Muscle of arm (tissue), 14 donors: ENCODE measurements at places on chromosomes 12 and 14.

DNA sequence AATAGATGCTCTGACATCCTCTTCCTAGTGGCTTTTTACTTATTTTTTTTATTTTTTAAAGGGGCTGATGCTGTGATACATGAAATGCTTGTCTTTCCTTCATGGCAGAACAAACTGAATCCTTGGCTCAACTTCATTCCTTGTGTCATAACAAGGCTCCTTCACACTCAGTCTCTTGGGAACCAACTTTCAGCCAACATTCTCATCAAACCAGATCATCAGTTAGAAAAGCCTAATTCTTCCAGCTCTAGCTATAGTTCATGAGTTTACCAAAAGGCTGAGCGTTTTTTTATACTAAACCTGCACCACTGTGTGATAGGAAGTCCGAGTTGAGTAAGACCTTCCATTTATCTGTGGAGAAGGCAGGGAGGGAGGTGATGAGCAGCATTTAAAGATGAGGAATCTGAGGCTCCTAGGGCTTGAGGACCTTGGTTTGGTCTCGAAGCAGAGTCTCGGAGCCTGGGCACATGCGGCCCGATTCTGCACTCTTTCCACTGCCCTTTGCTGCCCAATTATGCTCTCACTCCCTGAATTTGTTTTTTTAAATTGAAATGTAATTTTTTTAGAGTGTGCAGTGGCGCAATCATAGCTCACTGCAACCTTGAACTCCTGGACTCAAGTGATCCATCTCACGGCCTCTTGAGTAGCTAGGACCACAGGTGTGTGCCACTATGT lies 8.2 kb downstream of the GPRC5D start:
- DNase-seq, result peak; percentile 72

DNA sequence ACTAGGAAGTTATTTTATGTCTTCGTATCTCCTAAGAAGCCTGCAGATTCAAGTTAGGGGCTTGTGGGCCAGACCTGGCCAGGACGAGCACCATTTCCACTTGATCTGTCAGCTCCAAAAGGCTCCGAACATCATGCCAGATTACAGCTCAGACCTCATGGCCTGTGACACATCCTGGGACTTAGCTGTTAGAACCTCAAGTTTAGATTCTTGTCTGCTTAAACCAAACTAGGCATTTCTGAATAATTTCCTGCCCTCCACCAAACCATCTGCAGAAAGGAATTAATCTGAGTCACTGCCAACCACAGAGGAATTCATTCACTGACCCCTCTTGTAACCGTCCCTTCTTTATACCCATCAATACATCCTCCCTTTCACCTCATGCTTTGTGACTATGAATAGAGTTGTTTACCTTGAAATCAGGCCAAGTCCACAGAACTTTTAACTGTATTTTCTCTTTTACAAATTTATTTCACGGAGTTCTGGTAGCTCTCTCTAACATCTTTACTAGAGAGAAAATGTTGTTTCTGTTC lies 120.3 kb downstream of the FBXL14 start:
- DNase-seq, result peak; percentile 35

GRCh38 chr12:12032851-12033797 lies 37.6 kb upstream of the BCL2L14 start:
- DNase-seq, result peak; percentile 88

- DNase-seq, result no peak
These were observed 100.0 kb downstream of the ARF6 start for GRCh38 chr14:49992901-49993339.

DNA sequence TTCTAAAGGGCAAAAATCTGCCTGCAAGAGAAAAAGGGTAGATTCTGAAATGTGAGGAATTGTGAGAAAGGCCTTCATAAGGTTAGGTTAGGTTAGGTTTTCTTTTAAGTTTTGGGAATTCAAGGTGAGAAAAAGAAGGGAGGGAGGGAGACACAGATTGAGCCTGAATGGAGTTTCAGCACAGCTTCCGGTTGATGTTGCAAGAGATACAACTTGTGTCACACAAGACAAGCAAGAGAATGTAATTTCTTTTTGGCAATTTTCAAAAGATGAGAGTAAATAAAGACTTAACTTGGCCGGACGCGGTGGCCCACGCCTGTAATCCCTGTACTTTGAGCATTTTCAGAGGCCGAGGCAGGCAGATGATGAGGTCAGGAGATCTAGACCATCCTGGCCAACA lies 63.8 kb downstream of the CPSF2 start:
- DNase-seq, result no peak

DNA sequence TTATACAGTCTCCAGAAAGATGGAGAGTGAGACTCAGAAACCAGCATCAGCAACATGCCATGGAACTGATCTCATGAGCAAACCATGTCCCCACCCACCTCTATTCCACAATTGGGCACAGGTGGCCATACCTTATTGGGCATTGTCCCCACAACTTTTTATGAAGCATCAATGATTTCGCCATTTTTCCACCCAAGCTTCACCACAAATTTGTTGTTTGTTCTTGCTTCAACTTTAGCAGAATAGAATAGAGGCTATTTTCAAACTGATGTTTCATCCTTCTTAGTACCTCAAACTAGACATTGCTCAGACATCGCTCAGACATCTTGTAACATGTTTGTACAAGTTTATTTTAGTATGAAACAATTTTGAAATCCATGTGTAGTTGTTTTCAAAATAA lies 112.5 kb upstream of the TMTC2 start:
- DNase-seq, result no peak

GRCh38 chr12:47417121-47417520 lies 288.7 kb downstream of the RPAP3 start:
- DNase-seq, result no peak

GRCh38 chr12:49019443-49020324 lies 1.1 kb upstream of the PRKAG1 start:
- DNase-seq, result no peak

DNA sequence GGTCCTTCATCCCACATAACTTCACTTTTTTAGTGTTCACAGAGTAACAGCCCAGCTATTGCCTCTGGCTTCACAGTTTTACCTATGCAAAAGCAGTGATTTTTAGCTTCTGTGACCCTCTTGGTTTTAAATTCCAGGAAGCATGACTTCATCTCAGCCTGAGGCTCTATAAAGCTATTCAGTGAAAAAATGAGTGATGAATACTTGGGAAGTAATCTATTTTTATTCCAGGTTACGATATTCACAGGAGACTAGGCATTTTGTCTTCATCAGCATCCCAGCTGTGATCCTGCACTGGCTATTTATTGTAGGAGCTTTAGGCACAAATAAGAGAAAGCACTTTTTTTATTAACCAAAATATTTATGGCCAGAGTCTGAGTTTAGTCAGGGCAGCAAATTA lies 164.8 kb downstream of the SNAPC1 start:
- peak; percentile 16 for DNase-seq

GRCh38 chr14:70073924-70074566 lies 114.7 kb downstream of the SLC8A3 start:
- peak; percentile 4 for DNase-seq

DNA sequence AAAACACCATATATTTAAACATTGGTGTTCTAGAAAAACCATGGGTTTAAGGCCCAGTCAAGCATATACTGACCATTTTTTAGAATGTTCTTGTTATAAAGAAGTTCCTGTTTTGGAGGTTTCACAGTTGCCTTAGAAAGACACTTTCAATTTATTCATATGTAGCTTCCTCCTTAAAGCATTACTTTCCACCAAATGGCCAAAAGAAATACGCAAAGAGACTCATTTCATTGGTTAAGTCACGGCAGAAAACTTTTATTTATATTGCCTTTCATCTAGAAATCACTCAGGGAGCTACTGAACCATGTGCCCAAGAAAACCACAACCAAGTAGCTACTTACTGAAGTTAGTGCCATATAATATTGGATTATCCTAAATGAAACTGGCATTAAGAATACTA lies 40.0 kb downstream of the MYBPC1 start:
- DNase-seq, result no peak

DNA sequence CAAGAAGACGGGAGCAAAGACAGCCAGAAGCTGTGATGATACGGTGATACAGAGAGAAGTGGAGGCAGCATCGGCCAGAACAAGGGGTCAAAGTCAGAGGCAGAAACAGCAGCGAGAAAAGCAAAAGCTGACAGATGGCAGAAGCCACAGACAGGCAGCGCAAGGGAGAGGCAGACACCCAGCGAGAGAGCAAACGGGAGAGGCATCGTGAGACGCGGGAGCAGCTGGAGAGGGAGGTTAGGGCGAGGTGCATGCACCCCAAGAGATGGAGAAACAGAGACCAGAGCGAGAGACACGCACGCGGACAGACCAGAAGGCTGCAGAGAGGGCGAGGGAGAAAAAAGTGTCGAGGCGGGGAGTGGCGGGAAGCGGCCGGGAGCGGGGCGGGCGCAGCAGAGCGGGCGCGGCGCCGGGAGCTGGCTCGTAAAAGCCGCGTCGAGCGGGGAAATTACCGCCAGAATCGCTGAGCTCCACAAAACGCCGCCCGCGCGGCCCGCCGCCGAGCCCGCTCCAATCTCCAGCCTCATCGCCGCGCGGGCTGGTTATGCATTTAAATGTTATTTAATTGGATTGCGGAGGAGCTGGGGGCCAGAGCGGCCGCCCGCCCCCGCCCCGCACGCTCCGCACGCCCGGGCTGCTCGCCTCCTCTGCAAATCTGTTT lies 15.6 kb downstream of the SMUG1 start:
- peak; percentile 65 for DNase-seq

DNA sequence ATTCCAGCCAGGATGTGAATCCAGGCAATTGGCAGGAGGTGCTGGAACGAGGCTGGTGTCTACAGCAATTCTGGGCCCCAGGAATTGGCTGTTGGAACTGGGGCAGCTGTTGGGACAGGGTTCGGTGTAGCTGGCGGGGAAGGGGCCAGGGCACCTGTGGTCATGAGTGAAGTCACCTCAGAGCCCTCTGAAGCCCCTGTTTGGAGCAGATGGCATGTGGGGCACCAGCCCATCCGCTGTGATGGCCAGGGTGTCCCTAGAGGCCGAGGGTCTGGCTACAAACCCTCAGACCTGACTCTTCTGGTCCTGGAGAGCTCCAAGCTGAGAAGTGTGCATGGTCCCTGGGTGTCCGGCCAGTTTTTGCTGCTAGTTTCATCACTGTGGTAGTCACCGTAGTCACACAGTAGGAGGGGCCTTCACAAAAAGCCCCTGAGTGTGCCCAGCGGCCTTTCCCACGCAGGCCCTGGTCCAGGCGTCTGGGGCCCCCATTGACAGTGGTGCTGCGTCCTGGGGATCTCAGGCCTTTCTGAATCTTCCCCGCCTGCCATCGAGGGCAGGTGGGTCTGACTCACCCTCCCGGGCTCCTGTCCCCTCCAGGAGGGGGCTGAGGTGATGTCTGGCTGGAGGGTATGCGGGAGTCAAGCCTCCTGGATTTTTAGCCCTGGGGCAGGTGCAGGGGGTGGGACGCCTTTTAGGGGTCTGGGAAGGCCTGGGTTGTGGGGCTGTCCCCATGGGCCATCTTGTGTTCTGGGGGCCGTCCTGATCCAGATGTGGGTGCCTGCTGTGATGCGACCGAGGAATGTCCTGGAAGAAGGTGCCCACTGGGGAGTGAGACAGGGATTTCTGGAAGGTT lies 368.0 kb downstream of the TMEM121 start:
- DNase-seq, result no peak

GRCh38 chr12:52667509-52667908 lies 12.7 kb downstream of the KRT1 start:
- no peak for DNase-seq

GRCh38 chr14:103569408-103569807 lies 6.6 kb downstream of the COA8 start:
- DNase-seq, result no peak

GRCh38 chr12:56010111-56010570 lies 10.7 kb upstream of the IKZF4 start:
- DNase-seq, result no peak

- no peak for DNase-seq
These were observed 188.4 kb downstream of the MED13L start for GRCh38 chr12:116089080-116089479.

DNA sequence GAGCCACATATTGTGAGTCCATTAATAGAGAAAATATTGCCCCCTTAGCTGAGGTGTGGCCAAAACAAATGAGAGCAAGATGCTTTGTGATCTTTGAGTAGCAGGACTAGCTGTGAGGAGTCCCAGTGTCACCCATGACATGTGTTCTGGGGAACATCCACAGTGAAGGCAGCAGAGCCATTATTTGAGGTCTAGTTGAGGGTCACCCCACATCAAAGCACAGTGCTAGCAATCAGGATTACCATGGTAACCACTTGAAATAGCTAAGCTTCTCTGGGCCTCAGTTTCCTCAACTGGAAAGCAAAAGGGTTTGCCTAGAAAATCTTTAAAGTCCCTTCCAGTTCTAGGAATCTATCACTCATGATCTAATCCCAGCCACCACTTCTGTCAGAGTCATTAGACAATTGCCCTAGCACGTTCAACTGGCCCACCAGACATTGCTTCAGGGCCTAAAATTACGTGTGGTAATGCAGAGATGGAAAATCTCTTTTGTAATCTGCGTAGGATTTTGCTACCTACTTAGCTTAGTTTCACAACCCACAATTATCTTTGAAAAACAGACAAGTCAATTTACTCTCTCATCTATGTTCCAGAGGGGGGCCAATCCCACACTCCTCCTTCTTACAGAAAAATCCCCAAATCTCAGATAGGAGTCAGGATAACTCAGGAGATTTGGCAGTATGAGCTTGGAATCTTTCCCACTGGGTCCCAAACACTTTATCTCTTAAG lies 251.2 kb upstream of the EGLN3 start:
- no peak for DNase-seq

- DNase-seq, result no peak
These were observed 70.1 kb downstream of the SYNE2 start for GRCh38 chr14:63922696-63923421.

- DNase-seq, result no peak
These were observed 19.4 kb downstream of the GRIN2B start for GRCh38 chr12:13961971-13962370.

GRCh38 chr12:103589517-103589916 lies 2.4 kb downstream of the STAB2 start:
- no peak for DNase-seq

DNA sequence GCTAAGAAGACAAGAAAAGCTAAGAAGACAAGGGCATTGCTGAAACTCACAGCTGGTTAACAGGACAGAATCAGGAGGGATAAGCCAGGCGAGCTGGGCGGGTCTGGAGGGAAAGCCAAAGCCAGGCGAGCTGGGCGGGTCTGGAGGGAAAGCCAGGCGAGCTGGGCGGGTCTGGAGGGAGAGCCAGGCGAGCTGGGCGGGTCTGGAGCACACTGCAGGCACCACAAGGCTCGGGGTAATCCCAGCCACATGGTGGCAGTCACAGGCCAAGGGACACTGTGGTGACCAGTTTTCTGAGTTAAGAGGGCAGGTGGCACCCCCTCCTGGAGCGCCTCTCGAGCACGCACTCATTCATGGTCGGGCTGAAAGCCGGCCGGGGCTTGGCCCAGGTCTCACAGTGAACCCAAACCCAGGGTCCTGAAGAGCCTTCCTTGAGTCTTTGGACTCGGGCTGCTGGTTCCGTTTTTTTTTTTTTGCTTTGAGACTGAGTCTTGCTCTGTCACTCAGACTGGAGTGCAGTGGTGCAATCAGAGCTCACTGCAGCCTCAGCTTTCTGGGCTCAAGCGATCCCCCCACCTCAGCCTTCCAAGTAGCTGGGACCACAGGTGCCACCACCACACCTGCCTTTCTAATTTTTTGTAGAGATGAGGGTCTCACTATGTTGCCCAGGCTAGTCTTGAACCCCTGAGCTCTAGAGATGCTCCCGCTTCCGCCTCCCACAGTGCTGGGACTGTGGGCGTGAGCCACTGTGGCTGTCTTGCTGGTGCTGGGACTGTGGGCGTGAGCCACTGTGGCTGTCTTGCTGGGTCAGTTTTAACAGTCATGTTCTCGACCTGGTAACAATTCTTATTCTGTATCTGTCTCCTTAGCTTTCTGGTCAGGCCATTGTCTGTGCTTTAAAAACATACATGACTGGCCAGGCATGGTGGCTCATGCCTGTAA lies 40.2 kb downstream of the HSP90AA1 start:
- DNase-seq, result peak; percentile 77

- peak; percentile 66 for DNase-seq
These were observed 1.9 kb upstream of the PIWIL1 start for GRCh38 chr12:130335517-130336392.
